ENCODE measurements at places on chromosomes 11 and 22. TPM values are rescaled to one million over a fixed set of nuclear protein-coding genes. Genes with fewer than 3 reads are reported as not detected.

Gene MRPL40
- total RNA-seq = 44.7 TPM

Gene LUZP2
- total RNA-seq = not detected

Gene ARVCF
- total RNA-seq = 2.6 TPM

Gene RAB39A
- total RNA-seq = 0.83 TPM

Gene TNNI2
- total RNA-seq = not detected

Gene RFPL3
- total RNA-seq = not detected

Gene TMEM132A
- 168 TPM for total RNA-seq

Gene CYP2D6
- 0.31 TPM for total RNA-seq

Gene OR51S1
- not detected for total RNA-seq

Gene KDELR3
- 15.6 TPM for total RNA-seq

Gene PDE3B
- total RNA-seq = 2.5 TPM

Gene ROM1
- total RNA-seq = 4.4 TPM

Gene GSTT4
- total RNA-seq = not detected

Gene DSCAML1
- total RNA-seq = 0.63 TPM

Gene TRIM49
- total RNA-seq = not detected

Gene LRRC56
- total RNA-seq = 0.40 TPM

Measured in A549 treated with DMSO at 1 μM for 4 hours (cell line).